Stimulated activated CD8-positive, alpha-beta memory T cell treated with anti-CD3 and anti-CD28 coated beads, Interleukin-7, amount 100 ng/mL, for 24 hours (primary cell): ENCODE measurements at places on chromosomes 16 and 17.

DNA sequence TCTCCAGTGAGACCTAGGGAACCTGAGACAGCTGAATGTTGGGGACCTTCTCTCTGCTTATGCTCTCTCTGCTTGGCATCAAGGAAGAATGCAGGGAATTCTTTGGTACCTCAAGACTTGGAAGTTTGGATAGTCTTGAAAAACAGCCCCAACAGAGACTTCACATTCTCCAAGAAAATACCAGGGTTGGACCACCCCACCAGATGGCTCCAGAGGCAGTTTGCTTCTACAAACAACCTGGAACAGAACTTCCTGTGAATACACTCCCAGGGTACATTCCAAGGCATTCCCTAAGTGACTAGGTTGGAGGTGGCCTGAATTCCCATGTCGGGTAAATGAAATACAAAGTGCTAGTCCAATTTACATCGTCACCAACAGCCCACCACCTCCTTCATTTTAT lies 314.4 kb downstream of the PMP22 start:
- DNase-seq = no peak

GRCh38 chr17:22217135-22217534 lies 524.8 kb downstream of the KCNJ18 start:
- DNase-seq = no peak

- DNase-seq = no peak
Observed at GRCh38 chr16:69049603-69050375, 55.7 kb upstream of the HAS3 start.

DNA sequence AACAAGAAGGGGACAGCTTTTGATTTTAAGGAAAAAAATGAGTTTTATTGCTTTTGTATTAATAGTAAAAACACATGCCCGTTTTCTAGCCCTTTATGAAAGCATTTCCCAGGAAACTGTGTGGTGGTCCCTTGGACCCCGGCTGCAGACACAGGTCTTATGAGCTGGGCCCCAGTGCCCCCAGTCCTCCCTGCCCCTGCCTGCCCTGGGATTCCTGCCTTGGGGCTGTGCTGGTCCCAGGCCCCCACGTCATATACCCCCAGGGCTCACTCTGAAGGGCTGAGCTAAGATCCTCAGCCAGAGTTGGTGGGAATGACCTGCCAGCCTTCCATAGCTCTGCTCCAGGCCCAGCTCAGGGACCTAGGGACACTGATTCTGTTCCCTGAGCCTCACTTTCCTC lies 30.8 kb downstream of the GINS2 start:
- DNase-seq = no peak

DNA sequence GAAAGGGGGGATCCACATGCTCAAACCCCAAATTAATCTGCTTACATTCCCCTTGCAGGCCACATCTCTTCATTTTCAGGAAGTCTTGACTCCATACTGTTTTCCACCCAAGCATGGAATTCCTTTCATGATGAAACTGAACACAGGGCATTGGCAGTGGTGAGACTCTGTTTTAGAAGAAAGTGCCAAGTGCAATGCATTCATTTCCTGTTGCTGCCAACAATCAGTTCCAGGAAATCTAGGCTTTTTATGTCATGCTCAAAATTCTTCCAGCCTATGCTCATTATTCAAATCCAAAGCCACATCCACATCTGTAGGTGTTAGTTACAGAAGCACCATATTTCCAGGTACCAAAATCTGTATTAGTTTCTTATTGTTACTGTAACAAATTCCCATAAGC lies 4.1 kb downstream of the CCL2 start:
- DNase-seq = no peak

DNA sequence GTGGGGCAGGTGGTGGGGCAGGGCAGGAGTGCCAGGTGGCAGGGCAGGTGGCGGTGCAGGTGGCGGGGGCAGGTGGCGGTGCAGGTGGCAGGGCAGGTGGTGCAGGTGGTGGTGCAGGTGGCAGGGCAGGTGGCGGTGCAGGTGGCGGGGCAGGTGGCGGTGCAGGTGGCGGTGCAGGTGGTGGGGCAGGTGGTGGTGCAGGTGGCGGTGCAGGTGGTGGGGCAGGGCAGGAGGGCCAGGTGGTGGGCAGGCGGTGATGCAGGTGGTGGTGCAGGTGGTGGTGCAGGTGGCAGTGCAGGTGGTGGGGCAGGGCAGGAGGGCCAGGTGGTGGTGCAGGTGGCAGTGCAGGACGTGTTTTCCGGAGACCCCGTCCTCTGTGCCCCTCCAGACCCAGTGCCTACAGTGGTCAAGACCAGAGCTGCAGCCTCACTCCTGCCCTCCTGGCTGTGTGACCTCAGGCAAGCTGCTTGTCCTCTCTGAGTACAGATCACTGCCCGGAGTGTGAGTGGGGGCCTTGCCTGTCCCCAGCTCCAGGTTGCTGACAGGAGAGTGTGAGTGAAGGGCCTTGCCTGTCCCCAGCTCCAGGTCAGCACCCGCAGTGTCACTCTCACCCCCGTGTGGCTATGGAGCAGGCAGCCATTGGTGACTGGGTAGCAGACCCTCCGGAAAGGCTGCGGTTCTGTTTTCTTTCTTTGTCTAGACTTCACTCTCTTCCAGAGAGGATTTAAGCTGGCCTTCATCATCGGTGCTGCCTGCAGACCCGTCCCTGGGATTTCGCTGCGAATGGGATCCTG lies 16.1 kb upstream of the NPTX1 start:
- no peak for DNase-seq

GRCh38 chr16:89828199-89828869 lies at the start of gene SPIRE2:
SPIRE2 (plus strand) TSS chr16:89828475; CDS start chr16:89828551, 76 bp downstream.
- DNase-seq = no peak

DNA sequence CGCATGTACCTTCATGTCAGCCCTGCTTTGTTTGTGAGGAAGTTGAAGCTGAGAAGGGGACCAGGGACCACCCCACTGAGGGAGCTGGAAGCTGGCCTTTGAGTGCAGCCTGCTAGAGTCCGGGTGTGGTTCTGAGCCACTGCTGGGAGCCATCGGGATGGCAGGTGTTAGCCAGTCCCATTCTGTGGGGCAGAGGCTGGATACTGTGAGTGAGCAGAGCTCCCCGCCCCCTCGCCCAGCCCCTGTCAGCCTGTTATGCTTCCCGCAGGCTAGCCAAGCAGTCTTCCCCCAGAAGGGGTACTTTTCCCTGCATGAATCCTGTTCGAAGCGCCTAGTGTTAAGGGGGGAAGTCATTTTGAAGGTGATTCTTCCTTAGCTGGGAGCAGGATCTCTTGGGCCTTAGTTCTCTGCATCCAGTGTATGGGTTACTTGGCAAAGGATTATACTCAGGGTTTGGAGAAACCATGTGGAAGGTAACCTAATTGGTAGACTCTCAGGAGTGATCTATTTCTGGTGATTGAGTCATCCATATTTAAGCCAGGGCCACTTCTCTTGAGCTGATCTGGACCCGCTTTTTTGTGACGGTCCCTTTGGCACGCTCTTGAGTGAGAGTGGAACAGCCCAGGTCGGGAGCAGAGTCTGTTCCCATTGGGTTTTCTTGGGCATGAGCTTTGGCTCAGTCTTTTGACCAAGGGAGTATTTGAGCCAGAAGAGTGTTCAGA lies 23.8 kb downstream of the AKAP1 start:
- DNase-seq = no peak

DNA sequence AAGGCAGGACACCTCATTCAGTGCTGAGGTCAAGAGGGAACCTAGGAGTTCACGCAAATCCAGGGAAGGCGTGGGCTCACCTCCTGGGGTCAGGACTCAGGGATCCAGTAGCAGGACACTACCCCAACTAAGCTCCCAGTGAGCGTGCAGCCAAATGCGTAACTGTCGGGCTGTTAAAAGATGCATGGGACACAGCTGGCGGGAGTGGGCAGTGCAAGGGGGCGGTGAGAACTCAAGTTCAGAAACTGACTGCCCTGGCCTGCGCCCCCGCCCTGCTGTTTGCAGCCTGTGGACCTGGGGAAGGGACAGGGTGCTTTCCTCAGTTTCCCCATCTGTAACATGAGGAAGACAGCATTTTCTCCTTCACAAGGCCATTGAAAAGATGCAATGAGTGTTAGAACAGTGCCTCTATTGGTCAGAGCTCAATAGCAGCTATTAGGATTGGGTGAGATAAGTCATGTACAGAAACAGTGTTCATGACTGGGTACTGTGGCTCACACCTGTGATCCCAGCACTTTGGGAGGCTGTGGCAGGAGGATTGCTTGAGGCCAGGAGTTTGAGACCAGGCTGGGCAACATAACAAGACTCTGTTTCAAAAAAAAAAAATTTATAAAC lies 20.2 kb downstream of the CDIPT start:
- no peak for DNase-seq

- no peak for DNase-seq
Observed at GRCh38 chr16:86403541-86404163, 106.7 kb upstream of the FOXF1 start.

GRCh38 chr17:44400226-44400847 lies 10.9 kb upstream of the ITGA2B start:
- DNase-seq = no peak

DNA sequence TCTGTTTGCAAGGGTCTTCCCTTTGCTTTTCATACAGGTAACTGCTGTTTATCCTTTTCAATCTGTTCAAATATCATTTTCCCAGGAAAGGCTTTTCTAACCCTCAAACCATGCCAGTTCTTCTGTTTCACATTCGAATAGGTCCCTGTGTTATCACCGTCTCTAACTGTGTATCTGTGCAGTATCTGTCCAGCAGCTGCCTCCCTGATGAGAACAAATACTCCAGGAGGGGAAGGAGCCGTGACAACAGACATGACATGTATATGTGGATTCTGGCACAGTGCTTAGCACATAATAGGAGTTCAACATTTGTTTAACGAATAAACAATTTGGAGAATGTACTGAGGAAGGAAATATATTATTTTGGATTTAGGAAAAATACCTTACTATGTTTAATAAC lies 95.7 kb downstream of the STX8 start:
- no peak for DNase-seq

GRCh38 chr16:75116081-75116910 lies at the start of gene LDHD:
LDHD (minus strand) TSS chr16:75116780; CDS start chr16:75116720, 60 bp downstream.
- DNase-seq = no peak

GRCh38 chr16:88030498-88030897 lies 79.3 kb downstream of the BANP start:
- no peak for DNase-seq

DNA sequence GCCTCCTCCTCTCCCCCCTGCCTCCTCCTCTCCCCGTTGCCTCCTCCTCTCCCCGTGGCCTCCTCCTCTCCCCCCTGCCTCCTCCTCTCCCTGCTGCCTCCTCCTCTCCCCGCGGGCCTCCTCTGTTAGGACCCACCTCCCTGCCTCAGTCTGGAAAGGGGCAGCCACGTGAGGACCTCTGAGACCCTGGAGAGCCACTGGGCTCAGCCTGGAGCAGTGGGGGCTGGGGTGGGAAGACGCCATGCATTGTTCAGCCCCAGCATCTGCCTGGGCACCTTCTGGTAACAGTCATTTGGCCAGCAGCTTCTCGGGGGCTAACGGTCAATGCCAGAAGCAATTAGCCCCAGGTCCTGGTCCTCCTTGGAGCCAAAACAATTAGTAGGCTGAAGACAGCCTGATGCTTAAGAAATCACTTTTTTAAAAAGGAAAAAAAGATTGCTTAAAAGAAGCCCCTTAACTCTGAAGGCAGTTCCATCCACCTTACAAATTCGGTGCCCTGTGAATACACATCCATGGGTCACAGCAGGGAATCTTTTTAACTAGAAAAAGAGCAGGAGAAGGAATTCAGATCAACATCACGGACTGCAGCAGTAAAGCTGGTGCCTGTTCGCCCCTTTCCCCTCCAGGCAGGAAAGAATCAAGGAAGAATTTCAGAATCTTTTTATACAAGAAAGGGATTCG lies 29.8 kb downstream of the NXN start:
- DNase-seq = no peak

GRCh38 chr16:1443980-1444729 lies at the start of gene CCDC154:
CCDC154 (minus strand) TSS chr16:1444556; CDS start chr16:1444322, 234 bp downstream.
- DNase-seq = no peak

GRCh38 chr17:54536306-54536705 lies 364.3 kb upstream of the TOM1L1 start:
- no peak for DNase-seq

DNA sequence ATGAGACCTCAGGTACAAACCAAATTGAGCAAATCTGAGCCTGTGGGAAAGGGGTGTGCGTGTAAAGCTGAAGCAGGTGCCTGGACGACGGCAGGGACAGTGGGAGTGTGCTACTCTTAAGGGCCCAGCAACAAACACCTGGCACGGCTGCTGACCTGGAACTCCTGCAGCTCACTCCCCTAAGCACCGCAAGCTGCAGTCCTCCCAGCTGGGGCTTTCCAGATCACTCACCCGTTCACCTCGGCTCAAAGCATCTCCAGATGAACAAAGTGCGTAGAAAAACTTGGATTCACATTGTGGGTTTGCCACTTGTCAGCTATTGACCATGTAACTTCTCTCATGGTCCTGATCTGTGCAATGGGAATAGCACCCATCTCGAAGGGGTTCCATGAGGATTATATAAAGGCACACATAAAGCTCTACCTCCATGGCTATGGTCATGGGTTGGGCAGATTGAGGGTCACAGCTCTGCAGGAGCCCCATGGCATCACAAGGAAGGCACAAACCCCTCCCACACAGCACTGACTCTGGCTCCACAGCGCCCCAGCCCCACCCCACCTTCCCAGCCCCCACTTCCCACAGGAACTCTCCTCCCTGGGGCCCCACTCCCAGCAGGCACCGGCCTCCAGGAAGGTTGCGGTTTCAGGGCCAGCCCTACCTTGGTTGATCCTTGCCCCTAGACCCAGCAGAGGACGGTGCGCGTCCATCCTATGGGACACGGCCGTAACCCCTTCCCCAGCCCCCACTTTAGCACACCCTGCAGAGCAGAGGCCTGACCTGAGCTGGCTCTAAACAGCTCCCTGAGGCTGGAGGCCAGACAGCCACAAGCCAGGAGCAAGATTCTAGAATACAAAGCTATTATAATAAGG lies 21.9 kb downstream of the ST3GAL2 start:
- DNase-seq = no peak

GRCh38 chr17:32461853-32462617 lies 17.7 kb downstream of the PSMD11 start:
- peak; percentile 36 for DNase-seq

DNA sequence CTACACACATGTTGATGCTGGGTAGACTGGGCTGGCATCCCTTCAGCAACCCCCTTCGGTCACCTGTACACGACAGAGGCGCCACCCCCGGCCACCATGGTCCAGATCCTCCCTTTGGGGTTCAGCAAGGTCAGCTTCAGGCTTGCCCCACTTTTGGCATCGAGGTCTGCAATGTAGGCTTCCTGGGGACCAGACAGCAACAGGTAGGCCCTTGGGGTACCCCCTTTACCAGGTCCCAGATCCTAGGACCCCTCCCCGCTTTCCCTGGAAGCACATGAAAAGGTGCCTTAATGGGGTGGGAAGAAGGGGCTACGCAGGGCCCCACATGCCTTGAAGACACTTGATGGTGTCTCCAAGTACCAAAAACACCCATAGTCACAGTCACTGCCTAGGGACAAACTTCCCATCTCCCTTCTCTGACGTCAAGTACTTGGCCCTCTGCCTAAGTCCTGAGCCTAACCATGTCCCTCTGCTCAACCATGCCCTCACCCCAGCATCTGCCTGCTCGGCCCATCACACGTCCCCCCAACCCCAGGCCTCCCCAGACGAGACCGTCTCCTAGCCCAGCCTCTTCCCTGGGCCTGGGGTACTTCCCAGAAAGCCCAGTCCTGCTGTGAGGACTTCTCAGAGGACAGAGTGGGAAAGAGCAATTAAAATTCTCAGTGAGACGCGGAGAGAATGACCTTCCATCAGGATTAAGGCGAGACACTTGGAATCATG lies 12.1 kb downstream of the ACLY start:
- no peak for DNase-seq

GRCh38 chr17:273981-274832 lies 78.4 kb downstream of the RPH3AL start:
- DNase-seq = no peak
